Renal cortex interstitium (tissue), 15 donors: ENCODE measurements at places on chromosomes 4 and X. TPM values are rescaled to one million over a fixed set of nuclear protein-coding genes. Genes with fewer than 3 reads are reported as not detected.

LANCL3 gene
- 0.29 TPM for polyA plus RNA-seq

HHIP gene
- polyA plus RNA-seq, result 4.0 TPM

DNA sequence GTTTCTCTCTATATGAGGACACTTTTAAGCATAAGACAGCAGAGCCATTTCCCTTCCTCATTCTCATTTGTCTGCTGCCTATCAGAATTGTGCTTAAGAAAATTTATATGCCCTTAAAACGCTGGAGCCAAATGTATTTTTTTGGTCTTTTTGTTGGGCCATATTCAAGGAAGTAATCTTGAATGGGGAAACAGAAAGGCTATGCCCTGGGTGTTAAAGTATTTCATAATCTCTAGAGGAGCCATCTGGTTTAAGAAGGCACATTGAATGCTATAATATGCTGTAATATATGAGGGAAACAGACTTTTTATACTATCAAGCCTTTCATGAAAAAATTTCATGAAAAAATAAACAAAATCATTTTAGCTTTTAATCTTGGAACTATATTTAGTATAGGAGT is 4.3 kb downstream of the DMD start:
- DNase-seq, result no peak

DNA sequence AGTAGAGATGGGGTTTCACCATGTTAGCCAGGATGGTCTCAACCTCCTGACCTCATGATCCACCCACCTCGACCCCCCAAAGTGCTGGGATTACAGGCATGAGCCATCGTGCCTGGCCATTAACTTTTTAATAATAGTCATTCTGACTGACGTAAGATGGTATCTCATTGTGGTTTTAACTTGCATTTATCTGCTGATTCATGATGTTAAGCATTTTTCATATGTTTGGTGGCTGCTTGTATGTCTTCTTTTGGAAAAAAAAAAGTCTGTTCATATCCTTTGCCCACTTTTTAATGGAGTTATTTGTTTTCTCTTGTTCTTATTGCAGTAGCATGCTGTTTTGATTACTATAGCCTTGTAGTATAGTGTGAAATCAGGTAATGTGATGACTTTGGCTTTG is 45.8 kb downstream of the ANXA10 start:
- no peak for DNase-seq

DNA sequence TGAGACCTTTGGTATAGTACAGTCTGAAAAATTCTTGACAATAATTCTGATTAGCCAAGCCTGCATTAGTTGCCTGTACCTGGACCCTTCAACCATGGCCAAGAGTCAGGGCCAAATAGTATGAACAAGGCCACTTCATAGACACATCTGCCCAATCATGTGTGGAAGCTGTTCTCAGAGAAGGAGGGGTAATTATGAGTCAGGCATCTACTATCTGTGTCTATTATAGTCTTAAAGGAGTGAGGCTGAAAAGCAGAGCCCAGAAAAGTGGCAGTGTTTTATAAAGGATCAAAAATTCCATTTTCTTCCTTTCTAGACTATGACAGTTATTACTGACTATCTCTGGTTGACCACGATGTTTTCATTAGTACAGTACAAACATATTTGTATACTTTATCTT is 5.0 kb upstream of the ADGRL3 start:
- DNase-seq, result no peak
